ENCODE measurements at places on chromosomes 7 and 10.
A peak's percentile ranks its signal among the peaks of the same experiment; 100 is the strongest.

GRCh38 chr7:124652237-124652636 lies 113.4 kb downstream of the GPR37 start:
- no peak for DNase-seq

- DNase-seq, result no peak
Observed at GRCh38 chr10:47165711-47166404, 134.1 kb upstream of the GDF10 start.

GRCh38 chr7:157007470-157008066 lies 2.9 kb downstream of the MNX1 start:
- no peak for DNase-seq

DNA sequence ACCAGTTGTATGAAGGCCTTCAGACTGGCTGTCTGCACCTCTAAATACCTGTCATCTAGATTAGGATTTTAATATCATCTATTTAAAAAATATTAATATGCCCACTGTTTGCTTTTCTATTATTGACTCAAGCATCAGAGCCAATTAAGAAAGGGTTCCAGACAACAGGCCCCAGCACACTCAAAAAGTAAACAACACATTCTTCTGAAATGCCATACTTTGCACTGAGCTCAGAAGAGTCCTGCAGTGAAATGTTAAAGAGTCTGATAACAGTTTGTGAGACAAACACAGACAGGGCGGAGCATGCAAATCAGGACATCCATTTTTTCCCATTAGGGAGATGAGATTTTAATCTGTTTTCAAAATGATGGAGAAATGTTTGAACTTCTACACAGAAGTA lies 45.9 kb upstream of the KLF6 start:
- DNase-seq, result no peak

DNA sequence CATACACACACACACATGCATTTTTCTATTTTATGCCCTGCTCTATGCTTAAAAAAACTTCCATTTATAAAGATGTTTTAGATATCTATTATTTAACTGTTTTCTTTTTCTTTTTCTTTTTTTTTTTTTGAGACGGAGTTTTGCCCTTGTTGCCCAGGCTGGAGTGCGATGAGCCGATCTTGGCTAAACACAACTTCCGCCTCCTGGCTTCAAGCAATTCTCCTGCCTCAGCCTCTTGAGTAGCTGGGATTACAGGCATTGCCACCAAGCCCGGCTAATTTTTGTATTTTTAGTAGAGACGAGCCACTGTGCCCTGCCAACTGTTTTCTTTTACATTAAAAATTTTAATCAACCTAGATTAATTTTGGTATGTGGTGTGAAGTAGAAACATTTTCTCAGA lies 45.6 kb upstream of the PURB start:
- no peak for DNase-seq

GRCh38 chr10:92691591-92692079 lies 1.9 kb downstream of the HHEX start:
- DNase-seq, result no peak

DNA sequence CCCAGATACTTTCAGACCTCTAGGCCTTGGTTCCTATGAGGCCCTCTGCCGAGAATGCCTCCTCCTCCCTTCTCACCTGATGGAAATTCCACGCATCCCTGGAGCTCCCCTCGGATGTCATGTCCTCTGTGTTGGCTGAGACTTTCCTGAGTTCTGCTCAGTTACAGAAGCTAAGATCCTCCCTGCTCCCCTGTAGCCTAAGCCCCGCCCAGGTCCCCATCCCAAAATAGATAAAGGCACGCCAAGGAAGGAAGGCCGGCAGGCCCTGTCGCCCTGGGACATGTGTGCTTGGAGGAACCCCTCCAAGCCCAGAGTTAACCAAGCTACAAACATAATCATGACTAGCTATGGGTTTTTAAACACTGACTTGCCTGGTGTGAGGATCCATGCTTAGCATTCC lies 123.5 kb downstream of the SORBS1 start:
- DNase-seq, result no peak

GRCh38 chr10:74306227-74306982 lies 155.4 kb downstream of the ADK start:
- DNase-seq, result no peak

DNA sequence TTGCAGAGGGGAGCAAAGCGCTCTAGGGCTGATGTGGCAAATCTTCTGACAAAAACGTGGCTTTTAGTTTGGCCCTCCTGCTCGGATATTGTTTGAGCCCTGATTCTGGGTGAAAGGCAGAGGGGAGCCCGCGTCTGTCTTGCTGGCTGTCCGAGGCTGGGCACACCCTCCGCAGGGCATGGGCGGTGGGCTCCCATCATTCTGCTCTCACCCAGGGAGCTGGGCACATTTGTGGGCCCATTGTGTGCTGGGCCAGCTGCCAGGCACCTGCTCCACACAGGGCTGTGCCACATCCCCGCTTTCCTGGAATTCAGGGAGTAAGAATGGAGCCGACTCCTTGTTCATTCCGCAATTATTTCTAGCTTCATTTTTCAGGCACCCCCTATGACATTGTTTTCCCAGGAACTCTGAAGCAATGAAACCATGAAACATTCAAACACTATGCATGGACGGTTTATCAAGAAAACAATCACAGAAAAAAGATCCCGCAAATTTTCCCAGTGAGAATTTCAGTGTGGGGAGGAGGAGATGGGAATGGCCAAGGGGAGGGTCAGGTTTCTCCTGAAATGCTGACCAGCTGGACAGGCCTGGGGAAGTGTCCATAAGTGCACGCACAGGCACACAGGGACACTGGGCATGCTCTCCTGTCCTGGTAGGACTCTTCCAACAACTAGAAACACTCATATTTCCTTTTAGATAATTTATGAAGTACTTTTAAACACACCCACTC lies 341.1 kb downstream of the CXCL12 start:
- no peak for DNase-seq

DNA sequence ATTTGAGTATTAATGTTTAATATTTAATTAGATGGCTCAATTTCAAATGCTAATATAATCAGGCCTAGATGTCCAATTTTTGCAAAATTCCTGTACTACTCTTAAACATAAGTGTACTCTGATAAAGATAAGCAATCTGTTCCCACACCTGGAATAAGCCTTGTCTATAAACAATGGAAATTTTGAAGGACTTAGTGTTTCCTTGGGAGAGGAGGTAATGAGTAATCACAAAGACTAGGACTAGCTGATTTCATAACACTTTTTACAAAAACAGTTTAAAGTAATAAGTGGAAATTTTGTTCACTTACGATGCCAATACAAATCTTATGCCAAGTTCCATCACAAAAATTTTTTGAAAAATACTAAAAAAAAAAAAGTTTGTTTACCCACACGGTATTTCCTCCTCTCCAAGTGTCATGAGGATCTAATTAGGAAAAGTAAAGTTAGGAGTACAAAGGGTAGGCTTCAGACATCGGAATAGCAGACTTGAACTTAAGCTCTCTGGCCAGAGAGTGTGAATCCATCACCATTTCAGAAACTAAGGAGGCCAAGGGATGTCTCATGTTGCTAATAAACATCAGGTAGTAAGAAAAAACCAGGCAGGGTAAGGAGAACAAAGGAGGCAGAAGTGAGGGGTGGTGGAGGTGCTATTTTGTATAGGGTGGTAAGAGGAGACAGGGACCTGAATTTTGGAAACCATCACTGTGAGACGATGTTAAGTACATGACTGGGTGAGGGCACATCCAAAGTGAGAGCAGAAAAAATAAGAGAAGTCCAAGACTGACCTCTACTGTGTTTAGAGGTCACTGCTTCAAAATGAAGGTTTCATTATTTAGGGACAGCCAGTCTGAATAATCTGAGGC lies 61.3 kb downstream of the RAPGEF5 start:
- DNase-seq, result peak; percentile 15

GRCh38 chr10:132939957-132940790 lies 2.2 kb downstream of the CFAP46 start:
- peak; percentile 71 for DNase-seq

Data from retina (tissue), 1 donor.